ENCODE measurements at places on chromosomes 13 and 19.

GRCh38 chr19:29596885-29597525, 9.1 kb upstream of the POP4 start:
- peak; percentile 65 for DNase-seq

GRCh38 chr13:111247552-111247951, 72.9 kb upstream of the TEX29 start:
- no peak for DNase-seq

DNA sequence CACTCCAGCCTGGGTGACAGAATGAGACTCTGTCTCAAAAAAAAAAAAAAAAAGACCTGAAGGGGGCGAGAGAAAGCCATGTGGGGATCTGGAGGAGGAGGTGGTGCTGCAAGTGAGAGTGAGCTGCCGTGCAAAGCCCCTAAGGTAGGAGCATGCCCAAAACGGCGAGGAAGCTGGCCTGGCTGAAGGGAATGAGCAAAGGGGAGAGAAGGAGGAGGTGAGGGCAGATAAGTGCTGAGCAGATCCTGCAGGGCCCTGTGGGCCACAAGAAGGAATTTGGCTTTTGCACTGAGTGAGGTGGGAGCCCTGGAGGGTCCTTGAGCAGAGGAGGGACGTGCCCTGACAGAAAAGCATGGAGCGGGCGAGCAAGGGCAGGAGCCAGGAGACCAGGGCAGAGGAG, 19.4 kb upstream of the ADGRE5 start:
- DNase-seq = no peak

GRCh38 chr13:105466376-105466775, 1069.1 kb downstream of the EFNB2 start:
- no peak for DNase-seq

DNA sequence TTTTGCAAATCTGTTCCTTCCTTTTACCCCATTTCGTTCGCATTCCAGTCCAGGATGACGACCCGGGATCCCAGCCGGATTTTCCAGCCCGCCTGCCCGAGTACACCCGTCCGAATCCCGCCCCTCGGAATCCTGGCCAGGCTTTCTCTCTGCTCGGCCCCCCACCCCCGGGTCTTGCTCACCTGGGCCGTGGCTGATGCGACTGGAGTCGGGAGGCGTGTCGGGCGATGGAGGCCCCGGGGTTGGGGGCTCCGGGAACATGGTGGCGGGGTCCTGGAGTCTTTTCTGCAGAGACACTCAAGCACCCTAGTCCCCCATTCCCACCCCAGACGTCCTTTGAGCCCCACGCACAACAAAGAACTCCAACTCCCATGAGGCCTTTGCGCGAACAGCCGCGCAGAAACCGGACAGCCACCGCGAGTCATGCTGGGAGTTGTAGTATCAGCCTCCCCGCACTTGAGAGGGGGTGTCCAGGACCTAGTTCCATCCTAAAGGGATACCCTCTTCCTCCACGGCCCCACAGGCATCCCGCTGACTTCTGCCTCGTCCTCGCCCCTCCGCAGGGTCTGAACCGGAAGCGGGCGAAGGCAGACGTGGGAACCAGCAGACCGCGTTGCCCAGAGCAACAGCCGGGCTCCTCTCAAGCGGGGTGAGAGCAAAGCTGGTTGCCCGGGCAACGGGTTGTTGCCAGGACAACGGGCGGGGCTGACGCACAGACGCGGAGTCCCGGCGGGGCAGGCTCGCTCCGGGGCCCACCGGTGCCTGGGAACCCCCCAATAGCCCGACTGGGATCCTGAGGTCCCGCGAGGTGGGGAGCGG, 1.1 kb downstream of the SYT5 start:
- DNase-seq = peak; percentile 99

DNA sequence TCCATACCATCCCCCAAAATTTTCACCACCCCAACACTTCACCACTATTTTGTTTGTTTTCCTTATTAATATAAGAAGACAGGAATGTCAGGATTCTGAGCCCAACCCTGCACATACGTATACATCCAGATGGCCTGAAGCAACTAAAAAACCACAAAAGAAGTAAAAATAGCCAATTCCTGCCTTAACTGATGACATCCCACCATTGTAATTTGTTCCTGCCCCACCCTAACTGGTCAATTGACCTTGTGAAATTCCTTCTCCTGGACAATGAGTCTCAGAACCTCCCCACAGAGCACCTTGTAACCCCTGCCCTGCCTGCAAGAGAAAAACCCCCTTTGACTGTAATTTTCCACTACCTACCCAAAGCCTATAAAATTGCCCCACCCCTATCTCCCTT, 132.5 kb downstream of the ZNF675 start:
- no peak for DNase-seq
